NCI-H1105 treated with DMSO at 0.1 percent for 48 hours (cell line): ENCODE measurements at places on chromosomes 12 and 14.
A peak's percentile ranks its signal among the peaks of the same experiment; 100 is the strongest.

GRCh38 chr12:49019443-49020324 lies 1.1 kb upstream of the PRKAG1 start:
- peak; percentile 1 for DNase-seq

DNA sequence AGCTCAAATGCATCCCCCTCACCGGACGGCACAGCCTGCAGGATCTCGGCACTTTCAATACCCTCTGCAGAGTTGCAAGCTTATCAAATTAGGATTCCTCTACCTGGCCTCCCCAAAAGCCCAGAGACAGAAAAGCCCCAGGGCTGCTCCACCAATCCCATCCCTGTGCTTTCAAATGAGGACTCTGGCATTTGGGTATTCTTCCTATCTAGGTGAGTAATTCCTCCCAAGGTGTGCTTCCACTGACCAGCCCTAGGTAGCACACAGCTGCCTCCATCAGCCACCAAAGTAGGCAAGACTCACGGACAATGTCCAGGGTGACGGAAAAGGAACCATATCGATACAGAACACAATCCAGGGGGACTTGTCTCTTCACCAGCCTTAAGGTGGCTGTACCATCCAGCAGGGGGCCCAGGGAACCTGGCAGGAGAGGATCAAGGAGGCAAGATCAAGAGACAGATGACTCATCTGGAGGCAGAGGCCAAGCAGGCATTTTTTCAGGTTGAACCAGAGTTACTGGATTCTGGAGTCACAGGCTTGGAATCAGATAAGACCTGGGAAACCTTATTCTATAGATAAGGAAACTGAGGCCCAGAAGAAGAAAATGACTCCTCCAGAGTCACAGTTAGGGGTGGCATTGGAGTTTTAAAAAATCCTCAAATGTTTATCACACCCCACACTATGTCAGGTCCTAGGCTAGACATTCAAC lies 9.9 kb downstream of the PMEL start:
- no peak for DNase-seq

- DNase-seq: no peak
Measured at GRCh38 chr12:19916196-19916753, 452.1 kb upstream of the PDE3A start.

DNA sequence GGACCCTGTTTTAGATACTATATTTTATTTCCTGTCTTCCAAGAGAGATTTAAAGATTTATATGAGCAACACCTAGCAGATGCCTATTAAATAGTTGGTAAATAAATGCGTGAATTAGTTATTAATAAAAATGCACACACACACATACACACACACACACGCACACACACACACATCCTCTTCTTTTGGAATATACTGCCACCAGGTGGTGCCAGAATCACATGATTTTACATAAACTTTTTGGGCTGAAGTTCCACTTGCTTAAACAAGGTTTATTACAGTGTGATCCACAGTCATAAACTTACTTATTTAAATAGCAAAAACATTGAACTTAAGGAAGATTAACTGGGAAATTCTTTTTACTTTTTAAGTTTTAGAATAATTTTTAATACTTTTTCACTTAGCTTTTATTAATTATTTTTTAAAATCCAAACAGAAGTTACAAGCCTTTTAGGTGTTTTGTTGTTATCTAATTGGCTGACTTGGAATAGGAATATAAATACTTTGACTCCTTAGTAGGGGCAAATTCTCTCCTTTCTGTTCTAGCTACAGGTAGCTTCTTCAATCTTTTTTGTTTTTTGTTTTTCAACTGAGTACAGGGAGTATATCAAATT lies 17.5 kb downstream of the RAD51B start:
- peak; percentile 64 for DNase-seq

GRCh38 chr12:8648576-8649205 lies 13.9 kb downstream of the MFAP5 start:
- DNase-seq: no peak

DNA sequence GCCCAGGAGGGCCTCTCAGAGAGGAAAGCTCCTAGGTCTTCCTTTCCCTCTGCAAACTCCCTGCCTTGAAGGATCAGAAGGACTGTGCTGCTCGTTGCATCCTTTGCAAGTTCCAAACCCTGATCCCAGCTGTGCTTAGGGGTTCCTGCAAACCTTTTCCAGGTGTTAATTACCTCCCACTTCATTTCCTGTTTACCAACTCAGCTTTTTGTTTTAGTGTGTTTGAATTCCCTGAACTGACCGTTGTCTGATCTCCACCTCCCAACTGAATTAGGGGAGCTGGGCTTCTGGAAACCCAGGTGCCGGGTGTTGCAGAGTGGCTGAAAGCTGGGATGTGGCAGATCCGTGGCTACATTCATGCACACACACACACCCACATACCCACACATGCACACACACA lies 20.6 kb upstream of the BDKRB1 start:
- no peak for DNase-seq

- no peak for DNase-seq
Measured at GRCh38 chr12:8911606-8912268, 2.6 kb upstream of the PHC1 start.

- no peak for DNase-seq
Measured at GRCh38 chr12:33245434-33245833, 194.2 kb downstream of the SYT10 start.
